ENCODE measurements at places on chromosomes 4 and X.

DNA sequence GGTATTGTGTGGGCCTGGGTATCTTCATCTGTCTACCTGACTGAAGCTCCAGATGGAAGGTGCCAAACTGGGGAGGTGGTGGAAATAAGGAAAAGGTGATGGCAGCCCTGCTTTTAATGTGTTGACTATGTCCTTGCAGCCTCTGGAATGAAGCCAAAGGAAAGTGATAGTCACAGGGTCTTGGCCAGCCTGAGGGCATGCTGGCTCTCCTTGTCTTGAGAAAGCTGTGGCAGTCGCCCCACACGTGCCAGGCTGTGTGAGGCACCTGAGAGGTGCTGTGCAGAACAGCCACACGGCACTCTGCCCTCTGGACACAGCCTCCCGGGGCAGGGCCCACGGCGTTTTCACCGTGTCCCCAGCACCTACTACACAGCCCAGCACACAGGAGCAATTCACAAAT is 77.6 kb downstream of the NAT8L start:
- no peak for DNase-seq

GRCh38 chr4:185149392-185149791 is 6.3 kb downstream of the SLC25A4 start:
- DNase-seq, result no peak

GRCh38 chrX:153828308-153828707 is 2.0 kb downstream of the PDZD4 start:
- peak; percentile 14 for DNase-seq

- no peak for DNase-seq
Measured at GRCh38 chrX:26889574-26889973, 573.6 kb downstream of the PPP4R3C start.

DNA sequence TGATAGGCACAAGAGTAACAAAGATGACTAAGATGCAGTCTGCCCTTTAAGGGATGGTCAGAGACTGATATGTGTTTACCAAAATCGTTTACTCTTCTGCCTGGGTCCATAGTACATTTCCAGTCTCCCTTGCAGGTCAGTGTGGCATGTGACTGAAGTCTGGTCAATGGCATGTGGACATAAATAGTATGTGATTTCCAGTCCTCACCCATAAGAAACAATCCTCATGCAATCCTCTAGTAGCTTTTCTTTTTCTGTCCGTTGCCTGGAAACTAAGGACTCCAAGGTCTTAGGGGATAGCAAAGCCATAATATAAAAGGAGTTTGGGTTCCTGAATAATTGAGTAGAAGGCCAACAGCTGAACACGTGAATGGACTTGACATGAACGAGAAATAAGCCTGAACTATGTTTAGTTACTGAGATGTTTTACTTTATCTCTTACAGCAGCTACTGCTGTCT is 1.1 kb downstream of the SLC9B2 start:
- DNase-seq, result peak; percentile 34

GRCh38 chrX:124015721-124016120 is 54.2 kb downstream of the STAG2 start:
- DNase-seq, result no peak

- no peak for DNase-seq
Measured at GRCh38 chrX:116378961-116379360, 57.4 kb upstream of the SLC6A14 start.

DNA sequence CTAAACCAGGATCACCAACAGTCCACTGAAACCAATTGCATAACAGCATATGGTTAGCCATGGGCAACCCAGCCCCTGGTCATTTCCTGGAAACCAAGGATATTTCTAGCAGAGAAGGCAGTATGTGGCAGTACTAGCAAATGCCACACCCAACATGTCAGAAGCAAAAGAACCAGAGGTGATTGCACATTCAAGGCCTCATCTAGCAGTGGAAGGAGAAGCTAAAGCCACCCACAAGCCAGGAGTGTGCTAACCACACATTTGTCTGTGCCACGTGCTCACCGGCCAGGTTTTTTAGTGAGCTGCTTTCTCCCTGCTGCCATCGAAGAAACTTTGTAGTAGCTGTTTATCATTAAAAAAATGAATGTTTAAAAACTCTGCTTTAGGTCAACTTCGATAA is 42.0 kb downstream of the TEC start:
- DNase-seq, result no peak

DNA sequence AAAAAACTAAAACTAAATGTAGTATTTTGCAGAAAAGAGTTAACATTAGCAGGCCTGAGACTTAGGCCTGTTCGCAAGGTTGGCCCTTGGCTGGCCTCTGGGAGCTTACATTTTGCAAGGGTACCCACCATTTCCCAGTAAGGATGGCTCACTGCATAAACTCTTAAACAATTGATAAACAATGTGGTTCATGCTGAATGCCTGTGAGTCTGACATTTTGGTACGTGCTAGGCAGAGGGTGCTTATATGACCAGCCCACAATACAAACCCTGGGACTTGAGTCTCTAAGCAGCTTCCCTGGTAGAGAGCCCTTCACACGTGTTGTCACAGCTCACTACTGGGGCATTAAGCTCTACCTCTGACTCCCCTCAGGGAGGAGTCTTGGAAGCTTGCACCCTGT is 7.4 kb downstream of the PRPS2 start:
- no peak for DNase-seq

DNA sequence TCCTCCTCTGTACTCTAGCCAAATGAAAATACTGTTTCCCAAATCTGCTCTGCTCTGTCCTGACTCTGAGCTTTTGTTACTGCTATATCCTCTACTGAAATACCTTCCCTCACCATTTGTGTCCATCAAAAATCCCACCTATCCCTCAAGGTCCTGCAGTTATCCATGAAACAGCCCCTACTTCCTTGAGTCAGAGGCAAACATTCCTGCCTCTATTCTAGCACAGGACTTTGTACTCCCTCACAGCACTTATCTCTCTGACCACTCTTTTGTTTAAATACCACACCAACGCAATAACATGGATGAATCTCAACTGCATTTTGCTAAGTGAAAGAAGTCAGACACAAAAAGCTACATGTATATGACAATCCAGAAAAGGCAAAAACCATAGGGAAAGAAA is 10.5 kb upstream of the RNF128 start:
- peak; percentile 5 for DNase-seq

DNA sequence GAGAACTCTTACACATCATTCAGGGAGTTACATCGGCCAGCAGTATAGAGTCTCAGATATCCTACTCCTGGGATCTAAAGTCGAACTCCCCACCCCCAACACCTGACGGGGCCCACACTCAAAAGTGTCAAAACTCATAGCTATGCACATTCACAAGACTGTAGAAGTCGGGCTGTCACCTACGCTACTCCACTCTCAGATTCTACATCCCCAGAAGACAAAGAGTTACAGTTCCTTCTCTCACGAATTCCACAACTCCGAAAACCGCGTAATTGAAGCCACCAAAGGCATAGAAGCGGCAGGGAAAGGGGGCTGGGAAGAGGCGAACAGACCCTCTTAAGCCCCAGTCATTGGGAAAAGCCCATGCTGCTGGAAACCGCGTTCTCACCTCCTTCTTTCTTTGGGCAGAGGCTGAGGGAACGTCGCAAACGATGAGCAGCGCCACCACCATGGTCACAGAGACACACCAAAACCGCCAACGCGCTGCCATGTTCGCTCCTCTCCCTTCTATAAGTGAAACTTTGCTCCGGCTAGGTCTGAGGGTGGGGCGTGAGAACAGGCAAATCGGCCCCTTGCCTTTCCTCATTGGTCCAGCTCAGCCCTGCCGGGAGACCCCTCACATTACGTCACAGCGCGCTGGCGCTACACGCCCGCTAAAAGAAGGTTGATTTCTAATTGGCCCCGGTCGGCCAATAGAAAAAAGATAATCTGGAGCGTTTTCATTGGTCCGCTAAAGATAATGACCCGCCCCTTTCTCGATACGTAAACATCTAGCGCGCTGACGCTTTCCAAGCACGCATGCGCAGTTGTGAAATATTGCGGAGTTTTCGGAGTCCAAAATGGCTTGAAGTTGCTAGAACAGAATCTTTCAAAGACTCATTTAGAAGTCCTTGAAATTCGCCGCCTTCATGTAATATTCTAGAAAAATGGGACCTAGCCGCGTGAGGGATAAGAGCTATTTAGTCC is at the start of gene MAGT1:
Gene MAGT1 (minus strand): TSS at position 515 of the 966 bp plus-strand sequence. CDS start 25 bp downstream, at position 490.
- peak; percentile 97 for DNase-seq

DNA sequence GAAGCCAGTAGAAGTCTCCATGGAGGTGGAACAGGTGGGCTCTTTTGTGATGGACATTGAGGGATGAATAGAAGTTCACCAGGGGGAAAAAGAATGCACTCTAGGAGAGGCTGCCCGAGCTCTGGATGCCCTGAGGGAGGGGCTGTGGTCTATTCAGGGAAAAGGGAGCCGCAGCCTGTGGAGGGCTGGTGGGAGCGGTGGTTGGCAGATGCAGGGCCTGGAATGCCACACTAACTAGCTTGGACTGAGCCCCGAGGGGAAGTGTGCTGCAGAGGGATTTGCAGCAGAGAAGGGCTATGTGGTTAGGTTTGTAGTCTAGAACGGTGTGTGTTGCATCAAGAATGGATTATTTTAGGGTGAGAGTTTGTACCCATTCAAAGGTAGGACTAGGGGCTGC is 29.5 kb upstream of the PSAPL1 start:
- no peak for DNase-seq

DNA sequence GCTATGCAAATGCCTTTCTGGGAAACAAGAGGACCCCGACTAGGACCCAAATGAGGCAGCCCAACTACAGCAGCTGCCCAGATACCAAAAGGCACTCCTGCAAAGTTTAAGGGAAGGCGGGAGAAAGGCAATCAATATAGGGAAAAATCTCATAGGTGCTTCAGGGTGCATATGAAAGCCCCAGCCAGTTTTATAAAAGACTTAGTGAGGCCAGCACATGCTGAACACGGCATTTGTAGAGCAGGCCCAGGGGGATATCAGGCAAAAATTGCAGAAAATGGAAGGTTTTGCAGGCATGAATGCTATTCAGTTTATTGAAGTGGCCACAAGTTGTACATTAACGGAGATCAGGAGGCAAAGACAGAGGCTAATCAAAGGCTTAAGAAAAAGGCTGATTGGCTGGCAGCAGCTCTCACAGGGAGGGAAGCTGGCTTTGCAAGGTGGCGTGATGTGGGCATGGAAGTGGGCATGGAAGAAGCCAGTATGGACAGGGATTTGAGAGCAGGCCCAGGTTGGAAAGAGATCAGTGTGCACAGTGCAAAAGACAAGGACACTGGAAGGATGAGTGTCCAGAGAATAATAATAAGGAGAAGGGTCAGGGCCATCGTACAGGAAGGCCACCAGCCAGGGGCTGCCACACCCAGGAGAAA is 37.7 kb upstream of the UGT2B7 start:
- no peak for DNase-seq

GRCh38 chrX:150983521-150984168 is 510 bp downstream of the HMGB3 start:
- DNase-seq, result no peak

GRCh38 chrX:105706041-105706440 is 116.3 kb upstream of the NRK start:
- peak; percentile 67 for DNase-seq

DNA sequence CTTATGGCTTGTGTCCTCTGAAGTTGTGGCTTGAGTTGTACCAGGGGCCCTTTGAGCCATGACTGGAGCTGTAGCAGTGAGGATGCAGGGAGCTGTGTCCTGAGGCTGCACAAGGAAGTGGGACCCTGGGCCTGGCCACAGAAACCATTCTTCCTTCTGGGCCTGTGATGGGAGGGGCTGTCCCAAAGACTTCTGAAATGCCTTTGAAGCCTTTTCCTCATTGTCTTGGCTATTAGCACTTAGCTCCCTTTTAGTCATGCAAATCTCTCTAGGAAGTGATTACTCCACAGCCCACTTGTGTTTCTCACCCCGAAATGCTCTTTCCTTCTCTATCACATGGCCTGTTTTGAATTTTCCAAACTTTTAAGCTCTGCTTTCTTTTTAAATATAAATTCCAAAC is 92.4 kb downstream of the FHDC1 start:
- DNase-seq, result no peak

DNA sequence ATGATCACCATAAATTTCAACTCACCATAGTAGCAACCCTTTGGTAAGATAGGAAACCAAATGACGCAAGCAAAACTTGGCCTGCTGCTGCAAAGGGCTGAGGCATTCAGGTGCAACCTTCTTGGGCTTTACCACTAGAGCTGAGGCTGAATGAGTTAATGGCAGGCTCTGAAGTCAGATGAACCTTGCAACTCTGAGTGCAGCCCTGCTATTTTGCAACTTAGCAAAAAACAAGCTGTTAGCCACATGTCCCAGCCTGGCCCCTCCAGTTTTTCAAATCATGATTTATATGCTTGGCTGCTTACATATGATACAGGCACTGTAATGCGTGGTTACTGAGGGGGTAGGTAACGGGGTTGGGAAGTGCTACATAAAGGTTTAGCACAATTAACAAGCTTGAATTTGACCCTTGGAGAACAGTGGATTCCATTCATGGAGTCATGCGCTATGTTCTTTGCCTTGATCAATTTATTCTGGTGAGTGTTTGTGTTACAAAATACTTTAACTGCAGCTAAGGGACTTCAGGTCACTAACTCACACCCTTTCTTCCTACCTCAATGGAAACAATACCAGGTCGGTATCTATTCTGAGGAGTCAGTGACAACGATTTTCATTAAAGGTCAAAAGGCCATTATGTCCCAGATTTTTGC is 80.5 kb upstream of the PPARGC1A start:
- peak; percentile 5 for DNase-seq

DNA sequence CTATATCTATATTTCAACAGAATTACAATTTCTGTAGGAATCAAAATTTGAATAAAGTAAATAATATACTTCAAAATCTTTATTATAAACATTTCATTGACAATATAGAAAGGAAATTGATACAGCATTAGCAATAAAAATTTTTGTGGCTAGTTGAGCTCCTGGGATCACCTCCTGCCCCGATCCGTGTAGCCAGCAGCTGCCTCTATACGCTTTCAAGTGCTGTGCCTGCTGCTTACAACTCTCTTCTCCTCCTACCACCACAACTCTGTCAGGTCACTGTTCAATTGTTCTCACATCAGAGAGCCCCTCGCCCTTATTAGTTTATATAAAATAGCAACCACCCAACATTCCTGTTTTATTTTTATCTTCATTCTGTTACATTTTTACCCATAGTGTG is 27.6 kb downstream of the INPP4B start:
- DNase-seq, result peak; percentile 16

DNA sequence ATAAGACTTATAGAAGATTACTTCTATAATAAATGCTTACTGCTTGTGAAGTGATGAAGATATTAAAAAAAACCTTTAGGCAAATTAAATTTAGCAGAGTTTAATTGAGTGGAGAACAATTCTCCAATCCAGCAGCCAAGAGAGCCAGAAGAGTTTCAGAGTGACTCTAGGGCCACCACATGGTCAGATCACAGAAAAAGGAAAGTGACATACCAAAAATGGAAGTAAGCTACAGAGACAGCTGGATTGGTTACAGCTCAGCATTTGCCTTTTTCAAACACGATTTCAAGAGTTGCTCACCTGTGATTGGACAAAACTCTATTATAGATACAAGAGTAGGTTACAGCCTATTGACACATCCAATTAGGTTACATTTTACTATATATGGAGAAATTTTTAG is 79.0 kb upstream of the TRAM1L1 start:
- DNase-seq, result no peak

- DNase-seq, result no peak
Measured at GRCh38 chrX:44415639-44416386, 72.3 kb upstream of the EFHC2 start.

- DNase-seq, result no peak
Measured at GRCh38 chr4:3330707-3331106, 37.9 kb downstream of the RGS12 start.

GRCh38 chrX:74535408-74536151 is 78.8 kb downstream of the RLIM start:
- DNase-seq, result peak; percentile 75

GRCh38 chr4:125826801-125827695 is 512.3 kb downstream of the FAT4 start:
- DNase-seq, result no peak
